Natural killer cell (primary cell): ENCODE measurements at places on chromosomes 7 and 10. TPM values are rescaled to one million over a fixed set of nuclear protein-coding genes. Genes with fewer than 3 reads are reported as not detected.

MBLAC1 gene
- total RNA-seq = 2.8 TPM

PPP1R3C gene
- not detected for total RNA-seq

GRCh38 chr7:104984585-104985258, 29.3 kb upstream of the KMT2E start:
- no peak for DNase-seq

DNA sequence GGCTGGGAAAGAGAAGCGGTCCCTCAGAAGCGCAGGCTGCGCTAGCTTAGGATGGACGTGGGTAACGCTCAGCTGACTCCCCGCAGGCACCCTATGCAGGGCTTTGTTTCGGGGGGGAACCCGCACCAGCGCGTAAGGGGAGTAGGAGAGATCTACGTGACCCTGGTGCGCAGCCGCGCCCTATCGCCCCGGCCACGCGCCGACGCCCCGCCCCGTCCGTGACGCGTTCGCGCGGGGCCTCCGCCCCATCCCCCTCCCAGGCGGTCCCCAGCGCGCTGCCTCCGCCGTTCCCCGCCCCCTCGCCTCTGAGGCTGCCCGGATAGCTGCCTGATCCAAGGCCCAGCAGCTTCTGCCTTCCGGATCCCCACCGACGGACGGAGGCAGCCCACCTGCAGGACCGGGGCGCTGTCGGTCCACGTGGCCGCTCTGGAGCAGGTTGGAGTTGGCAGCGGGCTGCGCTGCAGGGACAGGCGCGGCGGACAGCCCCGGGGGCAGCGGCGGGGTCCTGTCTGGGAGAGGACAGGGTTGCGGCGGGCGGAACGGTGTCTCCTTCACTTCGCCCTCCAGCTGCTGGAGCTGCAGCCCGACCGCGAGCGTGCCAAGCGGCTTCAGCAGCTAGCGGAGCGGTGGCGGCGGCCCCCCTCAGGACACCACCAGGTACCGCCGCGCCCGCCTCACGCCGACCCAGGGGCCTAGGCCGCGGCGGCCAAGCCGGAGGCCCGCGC, at the start of gene VDAC2:
TSS of gene VDAC2 (plus strand) at position 515 of the 725 bp plus-strand sequence. CDS start 363 bp downstream, outside the sequence.
- DNase-seq = peak; percentile 98
